Natural killer cell treated with Interleukin-12 subunit alpha and Interleukin-12 subunit beta and Interleukin-15 and Interleukin-18, amount 100 ng/mL, for 72 hours (primary cell): ENCODE measurements at places on chromosomes 12 and 14. TPM values are rescaled to one million over a fixed set of nuclear protein-coding genes. Genes with fewer than 3 reads are reported as not detected.

Gene PLCZ1
- total RNA-seq, result not detected

Gene ANKS1B
- total RNA-seq, result not detected

Gene GLIPR1L1
- total RNA-seq, result not detected

Gene SEC23A
- 60.0 TPM for total RNA-seq

Gene PLEKHD1
- 0.14 TPM for total RNA-seq

Gene KRT86
- not detected for total RNA-seq

Gene BCL2L14
- 0.61 TPM for total RNA-seq

Gene AICDA
- not detected for total RNA-seq

Gene TSPAN9
- total RNA-seq, result 0.10 TPM

Gene RDH16
- total RNA-seq, result 0.78 TPM

Gene NYNRIN
- total RNA-seq, result not detected

Gene INF2
- total RNA-seq, result 19.2 TPM

Gene IAPP
- total RNA-seq, result not detected

Gene TEX22
- total RNA-seq, result 3.7 TPM

Gene C3AR1
- 1.6 TPM for total RNA-seq

Gene SP7
- total RNA-seq, result not detected

Gene NANOG
- total RNA-seq, result not detected

Gene DNAJC22
- not detected for total RNA-seq

Gene CLEC9A
- not detected for total RNA-seq

Gene ANKRD33
- total RNA-seq, result not detected

Gene SYNJ2BP
- 10.8 TPM for total RNA-seq

Gene RIPK3
- 12.5 TPM for total RNA-seq

Gene CFAP73
- total RNA-seq, result 0.28 TPM

Gene AHNAK2
- not detected for total RNA-seq

Gene P2RX2
- not detected for total RNA-seq

Gene NDUFA9
- 134 TPM for total RNA-seq

Gene EML1
- not detected for total RNA-seq

Gene LPAR5
- total RNA-seq, result 5.6 TPM

Gene NGDN
- 65.6 TPM for total RNA-seq

Gene CLEC14A
- total RNA-seq, result not detected

Gene ENDOU
- not detected for total RNA-seq

Gene BDKRB2
- not detected for total RNA-seq

Gene SLC15A4
- total RNA-seq, result 54.2 TPM

Gene PYGL
- total RNA-seq, result 2.3 TPM

Gene BICD1
- total RNA-seq, result 16.6 TPM

Gene LTB4R2
- 27.1 TPM for total RNA-seq

Gene SMCO3
- not detected for total RNA-seq

Gene CLEC4D
- total RNA-seq, result not detected

Gene CCDC197
- not detected for total RNA-seq

Gene AKAP6
- total RNA-seq, result not detected

Gene TAS2R7
- total RNA-seq, result not detected

Gene TSHR
- not detected for total RNA-seq

Gene SERPINA3
- total RNA-seq, result not detected

Gene KRT84
- total RNA-seq, result not detected

Gene RBP5
- not detected for total RNA-seq

Gene ALG10B
- 13.3 TPM for total RNA-seq

Gene RD3L
- not detected for total RNA-seq
